Amniotic epithelial cell (primary cell): ENCODE measurements at places on chromosomes 7 and 10.

DNA sequence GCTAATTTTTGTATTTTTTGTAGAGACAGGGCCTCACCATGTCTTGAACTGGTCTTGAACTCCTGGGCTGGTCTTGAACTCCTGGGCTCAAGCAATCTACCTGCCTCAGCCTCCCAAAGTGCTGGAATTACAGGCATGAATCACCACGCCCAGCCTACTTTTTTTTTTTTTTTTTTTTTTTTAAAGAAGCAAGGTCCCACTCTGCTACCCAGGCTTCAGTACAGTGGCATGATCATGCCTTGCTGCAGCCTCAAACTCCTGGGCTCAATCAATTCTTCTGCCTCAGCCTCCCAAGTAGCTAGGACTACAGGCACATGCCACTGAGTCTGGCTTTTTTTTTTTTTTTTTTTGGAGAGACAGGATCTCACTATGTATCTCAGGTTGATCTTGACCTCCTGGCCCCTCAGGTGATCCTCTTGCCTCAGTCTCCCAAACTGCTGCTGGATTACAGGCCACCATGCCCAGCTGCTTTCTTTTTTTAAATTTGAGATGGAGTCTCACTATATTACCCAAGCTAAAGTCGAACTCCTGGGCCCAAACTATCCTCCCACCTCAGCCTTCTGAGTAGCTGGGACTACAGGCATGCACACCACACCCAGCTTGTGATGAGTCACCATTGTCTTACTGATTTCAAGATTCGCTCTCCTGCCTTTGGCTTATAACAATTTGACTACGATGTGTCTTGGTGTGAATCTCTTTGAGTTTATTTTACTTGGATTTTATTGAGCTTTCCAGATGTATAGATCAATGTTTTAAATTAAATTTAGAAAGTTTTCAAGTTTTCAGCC lies 9.0 kb downstream of the RPEL1 start:
- peak; percentile 52 for DNase-seq

DNA sequence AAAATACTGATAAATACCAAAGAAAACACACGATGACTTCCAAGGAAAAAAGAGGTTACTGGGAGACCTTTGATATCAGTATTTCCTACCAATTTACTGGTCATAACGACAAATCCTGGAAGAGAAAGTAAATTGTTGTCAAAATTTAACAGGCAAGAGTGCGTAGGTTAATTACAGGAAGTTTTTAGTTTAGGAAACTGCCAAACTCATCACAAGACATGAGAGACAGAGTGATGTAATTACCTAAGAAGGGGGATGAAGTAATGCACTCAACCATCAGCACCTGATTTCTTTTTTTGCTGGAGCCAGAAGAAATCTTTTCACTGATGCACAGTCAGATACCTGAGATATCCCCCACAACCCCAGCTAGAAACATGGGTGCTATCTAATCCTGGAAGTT lies 16.8 kb downstream of the MACC1 start:
- no peak for DNase-seq

- no peak for DNase-seq
Measured at GRCh38 chr10:100325158-100325557, 4.9 kb downstream of the PKD2L1 start.

DNA sequence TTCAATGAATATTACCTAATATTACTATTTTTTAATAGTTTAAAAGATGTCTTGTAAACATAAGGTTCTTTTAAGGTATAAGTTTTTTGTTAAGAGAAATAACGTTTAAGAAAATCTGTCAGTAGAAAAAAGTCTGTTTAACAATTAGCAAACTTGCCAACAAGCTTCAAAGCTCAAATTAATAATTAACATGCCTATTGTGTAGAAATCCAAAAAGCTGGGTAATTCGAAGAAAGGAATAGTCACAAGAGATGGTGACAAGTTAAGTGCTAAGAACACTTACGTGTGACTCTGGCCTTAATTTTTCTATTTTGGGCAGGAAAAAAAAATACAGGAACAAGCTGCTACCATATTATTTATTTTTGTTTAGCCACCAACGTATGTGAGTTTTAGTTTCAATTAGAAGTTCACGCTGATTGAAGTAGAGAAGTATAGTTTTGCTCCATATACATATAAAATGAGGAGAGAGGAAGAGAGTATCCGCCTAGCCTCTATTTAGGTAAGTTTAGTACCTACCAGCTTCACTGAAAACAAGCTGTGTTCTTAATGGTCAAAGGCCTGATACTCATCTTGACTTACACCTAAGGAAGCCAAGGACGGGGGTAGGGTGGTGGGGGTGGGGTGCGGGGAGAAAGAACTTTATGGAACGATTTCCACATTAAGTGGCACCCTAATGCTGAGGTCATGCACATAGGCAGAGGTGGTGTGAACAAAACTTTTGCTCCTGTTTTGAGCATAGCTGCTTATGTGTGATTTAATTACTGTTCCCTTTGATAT lies 43.4 kb upstream of the AGBL3 start:
- no peak for DNase-seq

GRCh38 chr10:87613751-87614150 lies 45.9 kb upstream of the PAPSS2 start:
- DNase-seq = peak; percentile 66

DNA sequence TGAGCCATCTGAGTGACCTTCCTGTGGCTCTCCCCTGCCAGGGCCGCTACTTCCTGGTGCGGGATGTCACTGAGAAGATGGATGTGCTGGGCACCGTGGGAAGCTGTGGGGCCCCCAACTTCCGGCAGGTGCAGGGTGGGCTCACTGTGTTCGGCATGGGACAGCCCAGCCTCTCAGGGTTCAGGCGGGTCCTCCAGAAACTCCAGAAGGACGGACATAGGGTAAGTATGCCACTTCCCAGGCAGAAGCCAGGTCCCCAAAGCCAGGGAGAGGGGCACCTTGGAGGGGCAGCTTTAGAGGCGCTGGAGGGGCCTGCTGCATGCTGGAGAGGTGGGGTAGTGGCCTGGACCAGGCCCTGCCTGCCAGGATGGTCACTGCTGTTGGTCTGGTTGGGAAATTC lies 51.3 kb downstream of the PALD1 start:
- DNase-seq = no peak
